Memory B cell (primary cell): ENCODE measurements at places on chromosomes 16 and 17.

GRCh38 chr17:1766382-1767135, 4.7 kb downstream of the SERPINF1 start:
- no peak overlapping the region for H3K27ac ChIP-seq
- H3K36me3 ChIP-seq: no peaks in the 10 kb centered on the region
- no peak overlapping the region for H3K4me3 ChIP-seq
- DNase-seq: no peak
- peaks cover 34% of the 10 kb centered on the region for H3K4me1 ChIP-seq
- H3K27me3 ChIP-seq: no peaks in the 10 kb centered on the region

GRCh38 chr17:51103050-51103449, 17.6 kb downstream of the SPAG9 start:
- no peak overlapping the region for H3K4me3 ChIP-seq
- H3K4me1 ChIP-seq: peaks cover 11% of the 10 kb centered on the region
- DNase-seq: no peak
- peaks cover 9% of the 10 kb centered on the region for H3K36me3 ChIP-seq
- H3K27ac ChIP-seq: peak overlapping the region; percentile 42

- H3K27me3 ChIP-seq: no peaks in the 10 kb centered on the region
- DNase-seq: no peak
- peaks cover 28% of the 10 kb centered on the region for H3K4me1 ChIP-seq
- H3K36me3 ChIP-seq: no peaks in the 10 kb centered on the region
- H3K27ac ChIP-seq: peak overlapping the region; percentile 66
These were observed 14.6 kb downstream of the GRB7 start for GRCh38 chr17:39752241-39752881.

- H3K27ac ChIP-seq: no peak overlapping the region
- no peaks in the 10 kb centered on the region for H3K27me3 ChIP-seq
- no peak for DNase-seq
These were observed 953 bp downstream of the TBX6 start for GRCh38 chr16:30090610-30091331.

GRCh38 chr16:80992676-80993293, 13.9 kb downstream of the CMC2 start:
- H3K4me1 ChIP-seq: peaks cover 9% of the 10 kb centered on the region
- H3K36me3 ChIP-seq: peaks cover 13% of the 10 kb centered on the region
- DNase-seq: no peak
- H3K4me3 ChIP-seq: no peak overlapping the region
- H3K27me3 ChIP-seq: no peaks in the 10 kb centered on the region
- H3K27ac ChIP-seq: no peak overlapping the region

GRCh38 chr16:3945751-3946603, 65.5 kb upstream of the CREBBP start:
- peaks cover 2% of the 10 kb centered on the region for H3K4me1 ChIP-seq
- no peak overlapping the region for H3K27ac ChIP-seq

DNA sequence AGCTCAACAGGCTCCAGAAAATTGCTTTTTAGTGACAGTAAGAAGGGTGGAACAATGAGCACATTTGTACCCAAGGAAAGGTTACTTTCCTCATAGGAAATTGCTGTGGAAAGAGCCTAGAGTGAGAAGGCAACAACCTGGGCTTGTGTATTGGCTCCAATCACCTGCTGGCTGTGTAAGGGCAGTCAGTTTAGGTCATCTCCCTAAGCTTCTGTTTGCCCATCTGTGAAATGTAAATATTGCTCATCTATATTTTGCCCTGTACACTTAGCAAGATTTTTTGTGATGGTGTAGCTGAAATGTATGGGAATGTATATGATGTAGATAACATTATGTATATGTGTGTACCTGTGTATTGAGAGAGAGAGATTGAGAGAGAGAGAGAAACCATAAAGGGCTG, 225.2 kb upstream of the MPHOSPH6 start:
- H3K27me3 ChIP-seq: peaks cover 4% of the 10 kb centered on the region
- no peaks in the 10 kb centered on the region for H3K36me3 ChIP-seq
- no peak overlapping the region for H3K27ac ChIP-seq
- H3K4me3 ChIP-seq: no peak overlapping the region

GRCh38 chr17:59512844-59513385, 52.5 kb upstream of the DHX40 start:
- no peaks in the 10 kb centered on the region for H3K36me3 ChIP-seq
- no peak overlapping the region for H3K27ac ChIP-seq
- peaks cover 2% of the 10 kb centered on the region for H3K27me3 ChIP-seq
- H3K4me1 ChIP-seq: no peaks in the 10 kb centered on the region
- H3K4me3 ChIP-seq: no peak overlapping the region

DNA sequence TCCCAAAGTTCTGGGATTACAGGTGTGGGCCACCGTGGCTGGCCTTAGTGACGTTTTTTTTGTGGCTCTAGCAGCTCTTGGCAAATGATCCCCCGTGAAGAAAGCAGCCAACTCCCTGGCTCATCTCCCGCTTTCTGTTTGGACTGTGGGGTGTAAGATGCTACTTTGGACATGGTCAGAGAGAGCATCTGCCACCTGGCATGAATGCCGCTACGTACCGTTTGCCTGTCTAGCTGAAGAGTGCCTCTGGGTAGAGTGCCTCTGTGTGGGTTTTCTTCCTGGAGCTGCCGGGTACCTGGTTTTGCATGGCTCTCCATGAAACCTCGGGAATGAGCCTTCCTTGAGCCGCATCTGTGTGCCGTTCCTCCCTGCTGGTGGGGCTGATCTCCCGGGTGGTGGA, 34.3 kb downstream of the NDEL1 start:
- peaks cover 2% of the 10 kb centered on the region for H3K4me1 ChIP-seq
- no peak overlapping the region for H3K27ac ChIP-seq
- no peaks in the 10 kb centered on the region for H3K27me3 ChIP-seq
- no peak overlapping the region for H3K4me3 ChIP-seq

DNA sequence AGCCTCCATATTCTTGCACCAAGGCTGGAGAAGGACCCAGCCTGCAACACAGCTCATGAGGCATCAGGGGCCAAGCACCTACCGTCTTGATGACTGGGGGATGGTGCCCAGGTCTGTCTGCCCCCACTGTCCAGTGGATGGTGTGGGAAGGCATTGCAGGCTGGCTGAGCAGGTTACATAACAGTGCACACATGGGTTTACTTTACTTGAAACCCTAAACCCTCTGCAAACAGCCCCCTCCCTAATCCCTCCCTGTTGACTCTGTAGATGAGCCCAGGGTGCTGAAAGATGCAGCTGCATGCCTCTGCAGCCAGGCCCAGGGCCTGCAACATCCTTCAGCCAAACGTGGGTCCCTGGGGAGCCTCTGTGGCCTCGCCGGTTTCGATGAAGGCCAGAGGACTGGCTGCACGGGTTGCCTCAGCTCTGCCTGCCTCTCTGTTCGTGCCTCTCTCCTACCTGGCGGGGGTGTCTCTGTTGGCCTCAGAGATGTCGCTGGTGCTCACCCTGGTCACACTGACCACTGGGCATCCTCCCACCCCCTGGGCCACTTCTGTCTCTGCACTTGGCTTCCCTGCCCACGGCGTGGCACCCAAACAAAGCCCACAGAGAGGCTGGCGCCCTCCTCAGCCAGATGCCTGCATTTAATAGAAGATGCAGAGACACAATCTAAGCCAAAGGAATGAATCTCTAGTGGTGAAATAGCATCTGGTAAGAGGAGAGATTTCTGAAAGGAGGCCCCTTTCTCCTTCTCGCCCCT, 95.1 kb downstream of the METRNL start:
- no peak overlapping the region for H3K4me3 ChIP-seq
- no peak overlapping the region for H3K27ac ChIP-seq
- no peaks in the 10 kb centered on the region for H3K36me3 ChIP-seq
- H3K27me3 ChIP-seq: peaks cover 9% of the 10 kb centered on the region
- H3K4me1 ChIP-seq: peaks cover 16% of the 10 kb centered on the region
- no peak for DNase-seq
